Heart right ventricle (tissue), 16 donors: ENCODE measurements at places on chromosomes 4 and X.

GRCh38 chrX:150161193-150161592, 201.9 kb upstream of the MAMLD1 start:
- DNase-seq, result no peak

GRCh38 chr4:175290401-175290800, 372.2 kb downstream of the ADAM29 start:
- DNase-seq, result no peak

DNA sequence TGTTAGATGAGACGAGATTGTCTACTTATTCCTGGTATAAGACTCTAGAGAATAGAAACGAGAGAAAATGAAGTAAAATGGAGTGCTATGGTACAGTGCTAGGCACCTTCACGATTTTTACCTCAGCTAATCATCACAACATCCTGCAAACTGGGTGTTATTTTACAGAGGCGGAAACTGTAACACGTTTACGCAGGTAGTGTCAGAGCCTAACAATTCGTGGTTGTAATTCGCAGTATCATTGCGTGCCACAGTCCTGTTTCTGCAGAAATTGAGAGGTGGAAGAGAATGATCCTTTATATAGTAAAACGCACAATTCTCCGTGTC, 383 bp upstream of the TBC1D19 start:
- DNase-seq, result no peak

DNA sequence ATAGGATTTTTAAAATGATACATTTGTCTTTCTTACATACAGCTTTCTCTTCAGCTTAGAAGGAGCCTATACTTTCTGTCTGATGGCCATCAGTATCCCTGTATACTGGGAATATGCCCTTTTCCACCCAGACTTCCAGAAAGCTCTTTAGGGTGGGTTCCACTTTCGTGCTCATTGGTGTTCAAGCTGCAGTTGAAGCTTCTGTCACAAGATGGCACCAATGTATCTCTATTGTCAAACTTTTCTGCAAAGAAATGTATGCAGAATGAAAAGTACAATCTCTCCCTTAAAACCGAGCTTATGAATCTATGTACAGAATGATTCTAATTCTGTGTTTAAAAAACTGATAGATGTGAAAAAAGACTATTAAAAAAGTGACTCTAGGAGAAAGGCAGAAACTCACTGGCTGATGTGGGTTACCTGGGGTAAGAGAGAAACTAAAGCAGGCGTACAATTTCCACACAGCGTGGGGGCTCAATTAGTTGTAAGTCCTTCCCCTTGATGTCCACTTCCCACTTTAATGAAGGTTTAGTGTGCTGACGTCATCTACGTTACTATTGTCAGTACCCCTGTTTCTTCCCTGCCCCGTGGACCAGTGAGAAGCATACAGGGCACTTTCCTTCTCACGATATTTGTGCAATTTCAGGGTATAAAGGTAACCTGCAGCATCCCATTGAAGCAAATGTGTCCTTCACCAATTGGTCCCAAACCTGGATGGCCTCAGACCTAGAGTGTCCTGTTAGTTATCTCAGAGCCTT, 57.3 kb upstream of the TCEAL2 start:
- DNase-seq, result no peak

DNA sequence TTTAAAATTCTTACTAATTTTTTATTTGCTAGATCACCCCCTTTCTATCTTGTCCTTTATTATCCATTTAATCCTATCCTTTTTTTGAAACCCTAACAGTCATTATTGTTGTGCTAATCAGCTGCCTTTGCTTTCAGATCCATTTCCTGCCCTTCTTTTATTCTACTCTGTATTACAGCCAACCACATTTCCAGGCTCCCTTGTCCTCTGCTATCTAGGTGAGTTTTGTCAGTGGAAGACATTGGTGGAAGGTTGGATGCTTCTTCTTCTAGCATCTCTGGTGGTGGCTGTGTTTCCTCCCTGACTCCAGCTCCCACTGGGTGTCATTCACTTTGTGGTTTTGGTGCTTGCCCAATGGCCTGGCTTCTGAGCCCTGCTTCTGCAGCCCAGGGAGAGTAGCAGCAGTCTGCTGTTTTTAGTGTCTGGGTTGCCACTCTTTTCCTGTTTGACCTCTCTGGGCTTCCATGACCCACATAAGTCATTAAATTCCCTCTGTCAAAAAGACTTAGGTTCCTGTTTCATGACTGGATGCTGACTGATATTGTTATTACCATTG, 225.2 kb upstream of the PGRMC2 start:
- no peak for DNase-seq
